ENCODE measurements at places on chromosomes 4 and X. TPM values are rescaled to one million over a fixed set of nuclear protein-coding genes. Genes with fewer than 3 reads are reported as not detected.

GRCh38 chr4:83552924-83553323 is 17.0 kb downstream of the GPAT3 start:
- no peaks in the 10 kb centered on the region for H3K36me3 ChIP-seq
- no peak for DNase-seq
- peaks cover 2% of the 10 kb centered on the region for H3K27me3 ChIP-seq
- H3K4me1 ChIP-seq: peaks cover 3% of the 10 kb centered on the region
- H3K4me3 ChIP-seq: no peak overlapping the region

PAGE1 gene
- not detected for total RNA-seq

GRCh38 chrX:138847930-138848329 is 136.4 kb upstream of the FGF13 start:
- no peaks in the 10 kb centered on the region for H3K36me3 ChIP-seq
- no peaks in the 10 kb centered on the region for H3K4me1 ChIP-seq
- no peak overlapping the region for H3K27ac ChIP-seq
- DNase-seq: no peak

- H3K36me3 ChIP-seq: peaks cover under 1% of the 10 kb centered on the region
- H3K27ac ChIP-seq: no peak overlapping the region
- peaks cover 5% of the 10 kb centered on the region for H3K4me1 ChIP-seq
- no peaks in the 10 kb centered on the region for H3K27me3 ChIP-seq
- peak; percentile 92 for DNase-seq
- no peak overlapping the region for H3K4me3 ChIP-seq
Observed at GRCh38 chr4:8329859-8330761, 60.6 kb downstream of the HTRA3 start.

- H3K36me3 ChIP-seq: peaks cover 8% of the 10 kb centered on the region
- DNase-seq: no peak
- peaks cover 2% of the 10 kb centered on the region for H3K4me1 ChIP-seq
- H3K27me3 ChIP-seq: peaks cover 3% of the 10 kb centered on the region
Observed at GRCh38 chr4:183718876-183719275, 59.8 kb downstream of the TRAPPC11 start.

- peaks cover 1% of the 10 kb centered on the region for H3K27me3 ChIP-seq
- no peak overlapping the region for H3K4me3 ChIP-seq
- no peak overlapping the region for H3K27ac ChIP-seq
- no peaks in the 10 kb centered on the region for H3K36me3 ChIP-seq
- peaks cover 6% of the 10 kb centered on the region for H3K4me1 ChIP-seq
Observed at GRCh38 chrX:11754958-11755645, 2.9 kb upstream of the MSL3 start.

- no peak for DNase-seq
- H3K4me3 ChIP-seq: no peak overlapping the region
- H3K36me3 ChIP-seq: peaks cover 3% of the 10 kb centered on the region
- H3K4me1 ChIP-seq: peaks cover 3% of the 10 kb centered on the region
- H3K27me3 ChIP-seq: peaks cover 10% of the 10 kb centered on the region
Observed at GRCh38 chr4:184932343-184932742, 85.9 kb upstream of the HELT start.

UGT2B10 gene
- total RNA-seq: not detected

IL2 gene
- not detected for total RNA-seq

SERTM2 gene
- not detected for total RNA-seq

BEX5 gene
- 0.42 TPM for total RNA-seq

DNA sequence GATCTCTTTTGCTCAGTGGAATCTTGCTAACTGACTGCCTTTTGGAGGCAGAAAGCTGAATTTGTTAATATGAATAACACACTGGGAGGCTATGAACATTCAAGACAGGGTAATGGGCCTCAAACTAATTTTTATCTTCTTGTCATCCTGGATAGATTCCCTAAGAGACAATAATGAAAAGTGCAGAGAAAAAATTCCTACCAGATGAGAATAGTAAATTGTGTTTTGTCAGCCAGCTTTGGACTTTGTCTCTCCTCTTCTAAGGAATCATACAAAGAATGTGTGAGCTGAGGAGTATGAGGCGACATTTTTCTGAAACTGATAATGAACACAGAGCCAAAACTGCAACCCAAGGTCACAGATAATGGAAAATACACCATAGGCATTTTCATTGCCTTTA is 649.3 kb downstream of the IQCM start:
- peaks cover 6% of the 10 kb centered on the region for H3K27me3 ChIP-seq
- peaks cover 15% of the 10 kb centered on the region for H3K4me1 ChIP-seq
- no peak overlapping the region for H3K27ac ChIP-seq

DNA sequence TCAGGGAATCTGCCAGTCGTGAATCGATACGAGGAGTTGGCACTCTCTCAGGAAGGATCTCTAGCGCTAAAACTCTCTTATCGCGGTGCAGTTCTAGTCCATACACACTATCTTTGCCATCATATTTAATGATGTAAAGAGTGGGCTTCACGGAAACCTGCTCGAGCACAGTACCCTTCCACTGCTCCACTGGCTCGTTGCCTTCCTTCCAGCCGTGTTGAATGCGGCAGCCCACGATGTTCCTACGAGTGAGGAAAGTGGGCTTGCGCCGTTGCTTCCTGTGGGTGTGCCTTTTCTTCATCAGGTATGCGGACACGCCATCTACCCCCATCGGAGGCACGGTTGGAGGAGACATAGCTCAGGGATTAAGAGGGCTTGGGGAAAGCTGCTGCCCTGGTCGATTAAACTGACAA is 661 bp downstream of the SPIN4 start:
- DNase-seq: no peak
- H3K36me3 ChIP-seq: no peaks in the 10 kb centered on the region
- peak overlapping the region; percentile 83 for H3K4me3 ChIP-seq
- no peaks in the 10 kb centered on the region for H3K27me3 ChIP-seq
- H3K27ac ChIP-seq: no peak overlapping the region

GRCh38 chr4:94420356-94420755 is 31.4 kb upstream of the PDLIM5 start:
- no peak for DNase-seq
- H3K4me3 ChIP-seq: no peak overlapping the region
- H3K27me3 ChIP-seq: no peaks in the 10 kb centered on the region
- H3K36me3 ChIP-seq: peaks cover 13% of the 10 kb centered on the region

DNA sequence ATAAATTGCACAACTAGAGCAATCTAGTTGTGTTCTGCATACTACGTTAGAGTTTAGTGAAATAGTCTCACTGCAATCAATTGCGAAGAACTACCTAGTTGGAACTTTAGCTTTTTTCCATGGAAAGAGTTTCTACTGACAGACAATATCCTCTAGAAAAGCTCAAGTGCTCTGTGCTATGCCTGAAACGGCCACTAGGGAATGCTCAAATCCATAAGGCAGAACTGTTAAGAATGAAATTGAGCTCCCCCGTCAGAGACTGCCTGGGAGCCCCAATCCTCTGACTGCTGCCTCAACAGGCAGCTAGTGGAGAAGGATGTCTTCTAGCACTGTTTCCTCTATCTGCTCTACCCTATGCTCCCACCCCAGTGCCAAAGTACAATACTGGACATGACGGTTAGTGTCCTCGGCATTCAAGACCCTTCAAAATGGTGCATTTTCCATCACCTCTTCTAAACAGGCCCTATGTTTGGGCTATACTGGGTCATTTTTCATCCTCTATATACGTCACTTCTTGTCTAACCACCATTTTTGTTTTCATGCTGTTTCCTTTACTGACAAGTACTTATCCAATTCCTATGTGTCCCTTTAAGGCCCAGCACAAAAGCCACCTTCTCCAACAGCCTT is 35.3 kb downstream of the FRMD7 start:
- DNase-seq: no peak
- peaks cover 33% of the 10 kb centered on the region for H3K4me1 ChIP-seq
- H3K4me3 ChIP-seq: no peak overlapping the region
- H3K27me3 ChIP-seq: no peaks in the 10 kb centered on the region
